Islet precursor cell (in vitro differentiated cells): ENCODE measurements at places on chromosomes 7 and 10.

DNA sequence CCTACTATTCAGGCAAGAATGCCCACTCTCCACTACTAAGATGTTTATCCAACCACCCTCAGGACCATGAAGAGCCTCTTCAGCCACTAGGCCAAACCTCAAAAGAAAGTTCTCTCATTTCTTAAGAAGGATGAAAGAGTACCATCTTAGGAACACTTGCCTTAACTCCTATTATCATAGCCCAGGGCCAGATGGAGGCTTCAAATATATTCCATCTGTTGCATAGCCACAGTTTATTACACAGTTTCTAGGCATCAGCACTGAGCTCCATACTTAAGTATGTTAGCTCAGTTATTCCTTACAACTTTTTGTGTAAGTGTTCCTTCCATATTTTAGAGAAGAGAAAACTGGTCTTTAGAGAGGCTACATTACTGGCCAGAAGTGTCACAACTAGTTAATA lies 37.4 kb upstream of the YAE1 start:
- no peak for DNase-seq

DNA sequence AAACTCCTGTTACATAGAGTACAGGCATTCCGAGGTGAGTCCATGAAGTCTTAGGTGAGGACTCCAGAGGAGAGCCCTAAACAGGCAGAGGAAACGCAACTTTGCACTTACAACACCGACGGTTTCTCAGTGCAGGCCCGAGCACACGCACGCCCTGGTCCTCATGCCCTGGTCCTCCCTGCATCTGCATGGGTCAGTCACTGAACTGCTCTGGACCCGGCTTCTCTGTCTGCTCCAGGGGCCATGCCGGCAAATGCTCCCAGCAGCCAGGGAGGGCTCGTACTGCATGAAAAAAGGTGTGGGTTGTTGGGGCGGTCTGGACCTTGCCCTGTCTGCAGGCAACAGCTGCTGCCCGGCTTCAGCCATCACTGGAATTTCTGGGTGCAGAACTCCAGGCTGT lies 317.3 kb upstream of the SHH start:
- no peak for DNase-seq

DNA sequence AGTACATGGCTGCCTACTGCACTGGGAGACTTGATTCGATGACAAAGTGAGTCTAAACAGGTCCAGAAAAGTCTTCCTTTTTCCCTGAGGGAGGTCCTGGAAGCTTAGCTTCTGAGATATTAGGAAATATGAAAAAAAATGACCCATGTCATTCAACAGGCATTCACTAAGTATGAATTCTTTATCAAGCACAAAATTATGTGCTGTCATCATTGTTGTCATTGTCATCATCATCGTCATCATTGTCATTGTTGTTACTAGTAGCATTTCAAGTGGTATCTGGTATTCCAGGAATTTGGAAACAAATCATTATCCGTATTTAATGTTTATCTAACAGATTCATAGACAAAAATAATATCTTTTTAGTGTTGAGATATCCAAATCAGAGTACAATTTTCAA lies 49.7 kb upstream of the HECTD2 start:
- no peak for DNase-seq

DNA sequence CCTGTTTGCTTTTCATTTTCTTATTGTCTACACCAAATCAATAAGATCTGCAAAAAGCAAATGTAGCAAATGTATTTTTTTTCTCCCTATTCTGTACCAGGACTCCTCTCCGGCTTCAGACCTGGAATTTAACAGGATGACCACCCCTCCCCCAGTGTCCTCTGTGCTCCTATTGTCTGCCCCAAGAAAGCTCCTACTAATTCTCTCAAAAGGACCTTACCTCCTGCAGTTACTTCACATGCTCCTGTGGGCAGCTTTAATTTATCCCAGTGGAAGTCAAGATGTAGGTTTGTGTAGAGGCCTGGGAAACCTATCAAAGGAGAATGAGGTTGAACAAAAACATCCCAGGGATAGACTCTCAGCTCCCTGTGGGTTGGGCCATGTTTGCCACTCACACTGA lies 31.3 kb downstream of the PLXNA4 start:
- DNase-seq: no peak

DNA sequence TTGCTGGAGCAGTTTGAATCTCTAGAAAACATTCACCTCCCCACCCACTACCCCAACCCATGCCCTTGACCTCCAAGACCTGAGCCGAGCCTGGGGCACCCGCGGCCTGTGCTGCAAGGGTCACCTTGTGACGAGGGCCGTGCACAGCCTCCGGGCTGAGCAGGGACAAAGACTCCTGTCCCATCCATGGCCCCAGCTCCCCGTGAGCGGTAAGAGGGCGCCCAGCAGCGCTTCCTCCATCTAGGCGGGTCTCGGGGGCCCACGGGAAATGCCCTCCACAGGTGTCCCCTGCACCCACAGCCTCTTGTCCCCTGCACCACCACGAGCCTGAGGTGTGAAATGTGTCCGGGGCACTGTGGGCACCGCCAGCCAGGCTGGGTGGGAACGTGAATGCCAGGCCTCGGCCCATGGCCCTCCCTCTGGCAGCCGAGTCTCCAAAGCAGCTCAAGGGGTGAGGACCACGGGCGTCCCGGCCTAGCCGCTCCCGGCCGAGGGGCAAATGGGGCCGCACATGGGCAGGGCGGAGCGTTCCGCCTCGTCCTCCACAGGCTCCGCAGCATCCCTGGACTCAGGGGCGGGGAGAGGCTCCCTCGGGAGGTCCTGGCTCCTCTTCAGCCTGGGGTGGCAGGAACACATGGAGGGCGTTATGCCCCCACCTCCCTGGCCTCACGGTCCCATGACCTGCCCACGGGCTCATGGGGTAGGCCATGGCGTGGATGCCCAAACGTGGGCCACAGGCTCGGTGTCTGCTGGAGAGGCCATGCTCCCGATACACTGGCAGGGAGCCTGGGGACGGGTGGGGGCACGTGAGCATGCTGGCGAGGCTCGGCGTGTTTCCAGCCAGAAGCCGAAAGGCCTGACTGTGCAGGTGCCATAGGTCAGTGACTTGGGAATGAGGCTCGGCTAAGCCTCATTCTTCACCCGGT lies 21.1 kb downstream of the DPYSL4 start:
- no peak for DNase-seq

- peak; percentile 41 for DNase-seq
Observed at GRCh38 chr7:2165610-2166594, 66.8 kb downstream of the MAD1L1 start.

- peak; percentile 58 for DNase-seq
Observed at GRCh38 chr10:50990568-50991455, 83.5 kb upstream of the PRKG1 start.

DNA sequence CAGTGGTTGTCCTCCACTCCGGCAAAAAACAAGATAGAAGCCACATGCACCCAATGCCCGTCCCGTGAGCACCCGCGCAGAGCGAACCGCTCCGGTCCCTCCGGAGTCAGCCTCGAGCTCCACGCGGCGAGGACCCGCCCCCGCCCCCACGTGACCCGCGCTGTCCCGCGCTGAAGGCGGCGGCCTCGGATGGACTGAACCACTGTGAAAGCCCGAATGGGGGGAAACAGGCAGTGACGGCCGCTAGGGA lies 766 bp upstream of the EIF3B start:
- DNase-seq: peak; percentile 93

DNA sequence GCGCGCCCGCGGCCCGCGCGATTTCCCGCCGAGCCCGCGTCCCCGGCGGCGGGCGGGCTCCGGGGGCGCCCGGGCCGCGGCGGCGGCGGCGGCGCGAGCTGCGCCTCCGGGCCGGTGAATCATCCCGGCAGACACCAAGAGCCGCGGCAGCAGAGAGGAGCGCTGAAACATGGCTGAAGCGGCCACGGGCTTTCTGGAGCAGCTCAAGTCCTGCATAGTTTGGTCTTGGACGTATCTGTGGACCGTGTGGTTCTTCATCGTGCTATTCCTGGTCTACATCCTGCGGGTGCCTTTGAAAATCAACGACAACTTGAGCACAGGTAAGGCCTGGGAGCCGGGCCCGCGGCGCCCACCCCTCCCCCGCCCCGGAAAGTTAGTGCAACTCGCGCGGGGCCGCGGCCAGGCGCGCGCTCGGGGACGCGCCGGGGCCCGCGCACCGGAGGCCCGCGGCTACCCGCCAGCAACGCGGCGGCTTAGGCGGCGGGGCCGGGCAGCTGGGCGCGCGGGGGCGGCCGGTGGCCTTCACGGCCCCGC lies at the start of gene ST7:
TSS of gene ST7 (plus strand) at position 130 of the 534 bp plus-strand sequence. CDS start at position 170, 40 bp downstream.
- DNase-seq: peak; percentile 82

GRCh38 chr10:50929670-50930069 lies 44.2 kb upstream of the A1CF start:
- DNase-seq: peak; percentile 77

- DNase-seq: peak; percentile 38
Observed at GRCh38 chr10:128877936-128878335, 589.1 kb upstream of the MGMT start.

DNA sequence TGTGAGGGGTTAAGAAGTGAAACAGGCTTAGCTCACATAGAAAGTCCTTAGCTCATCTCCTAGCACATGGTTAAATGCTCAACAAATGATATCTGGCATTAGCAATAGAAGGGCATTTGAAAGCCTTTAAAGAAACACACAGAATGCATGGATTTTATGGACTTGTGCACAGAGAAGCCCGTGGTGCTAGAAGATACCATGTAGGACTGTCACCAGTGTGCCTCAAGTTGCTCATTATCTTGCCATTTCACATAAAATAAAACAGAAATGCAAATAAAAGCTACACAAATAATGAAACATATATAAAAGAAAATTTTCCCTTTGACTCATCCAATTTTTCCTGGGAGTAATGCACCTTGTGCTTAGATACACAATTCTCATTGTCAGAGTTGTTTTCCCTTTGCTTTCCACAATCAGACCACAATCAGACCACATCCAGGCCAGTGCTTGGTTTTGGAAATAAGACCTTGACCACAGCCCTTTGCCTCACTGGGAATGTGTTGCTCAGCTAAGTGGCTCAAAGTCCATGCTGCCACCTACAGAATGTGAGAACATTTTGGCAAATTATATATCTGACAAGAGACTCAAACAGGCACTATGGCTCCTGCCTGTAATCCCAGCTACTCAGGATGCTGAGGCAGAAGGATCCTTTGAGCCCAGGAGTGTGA lies 9.5 kb upstream of the WDR11 start:
- DNase-seq: no peak

- no peak for DNase-seq
Observed at GRCh38 chr10:80894797-80895467, 357.2 kb downstream of the SH2D4B start.

DNA sequence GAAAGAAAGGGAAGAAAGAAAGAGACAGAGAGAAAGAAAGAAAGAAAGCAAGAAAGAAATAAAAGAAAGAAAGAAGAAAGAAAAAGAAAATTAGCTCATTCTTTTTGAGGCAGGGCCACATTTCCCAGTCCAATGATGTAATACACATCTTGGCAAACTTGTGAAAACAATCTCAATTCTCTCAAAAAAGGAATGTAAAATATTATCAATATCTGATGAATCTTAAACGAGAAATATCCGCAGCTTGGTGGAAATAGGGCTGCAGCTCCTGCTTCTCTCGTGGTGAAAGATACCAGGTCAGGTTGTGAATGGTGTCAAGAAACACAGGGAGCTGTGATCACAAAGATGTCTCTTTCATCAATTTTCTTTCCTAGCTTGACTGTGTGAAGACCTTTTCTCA lies 739.6 kb upstream of the NRP1 start:
- DNase-seq: no peak

DNA sequence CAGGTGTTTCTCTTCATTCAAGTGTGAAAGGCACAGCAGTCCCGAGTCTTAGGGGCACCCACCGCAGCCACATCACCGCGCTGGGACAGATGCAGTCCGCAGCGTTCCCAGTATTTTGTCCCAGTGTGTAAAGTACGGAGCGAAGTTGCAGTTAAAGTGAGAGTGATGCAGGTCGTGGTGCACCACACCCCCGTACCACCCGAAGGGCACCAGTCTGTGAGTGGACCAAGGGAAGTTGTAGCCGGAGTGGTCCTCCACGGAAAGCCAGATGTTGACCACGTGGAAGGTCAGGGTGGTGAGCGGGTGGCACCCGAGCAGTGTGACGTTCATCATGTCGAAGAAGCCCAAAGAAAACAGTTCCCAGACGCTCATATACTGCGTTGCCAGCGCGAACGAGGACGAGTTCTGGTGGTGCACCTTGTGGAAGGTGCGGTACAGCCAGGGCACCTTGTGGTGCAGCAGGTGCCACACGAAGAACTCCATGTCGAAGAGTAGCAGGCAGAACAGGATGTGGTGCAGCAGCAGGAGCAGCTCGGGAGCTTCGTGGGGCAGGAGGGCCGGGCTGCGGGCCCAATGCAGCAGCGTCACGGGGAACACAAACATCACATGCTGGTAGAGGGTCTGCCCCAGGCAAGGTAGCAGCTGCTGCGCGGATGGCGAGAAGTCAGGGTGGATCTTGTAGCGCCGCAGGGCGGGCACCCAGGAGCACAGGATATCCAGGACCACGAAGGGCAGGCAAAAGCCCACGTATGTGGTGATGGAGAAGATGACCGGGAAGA lies 526 bp downstream of the CH25H start:
- peak; percentile 64 for DNase-seq

DNA sequence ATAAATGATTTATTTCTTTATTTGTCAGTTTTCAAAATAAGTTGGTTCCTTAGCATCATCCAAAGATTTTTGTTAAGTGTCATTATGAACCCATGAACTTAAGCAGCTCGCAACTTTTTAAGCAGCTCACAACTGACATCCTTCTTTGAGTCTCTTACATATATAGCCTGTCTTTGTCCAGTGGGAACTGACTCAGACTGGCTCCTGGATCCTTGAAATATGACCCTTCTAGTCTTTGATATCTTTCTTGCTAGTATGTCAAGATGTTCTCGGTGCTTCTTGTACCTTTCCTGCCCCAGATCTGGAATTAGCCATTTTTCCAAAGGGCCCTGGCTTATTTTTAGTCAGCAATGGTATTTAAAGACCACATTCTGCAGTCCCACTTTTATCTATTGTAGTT lies 53.9 kb upstream of the ARID5B start:
- no peak for DNase-seq

- DNase-seq: no peak
Observed at GRCh38 chr10:95730233-95730632, 25.7 kb upstream of the ENTPD1 start.

DNA sequence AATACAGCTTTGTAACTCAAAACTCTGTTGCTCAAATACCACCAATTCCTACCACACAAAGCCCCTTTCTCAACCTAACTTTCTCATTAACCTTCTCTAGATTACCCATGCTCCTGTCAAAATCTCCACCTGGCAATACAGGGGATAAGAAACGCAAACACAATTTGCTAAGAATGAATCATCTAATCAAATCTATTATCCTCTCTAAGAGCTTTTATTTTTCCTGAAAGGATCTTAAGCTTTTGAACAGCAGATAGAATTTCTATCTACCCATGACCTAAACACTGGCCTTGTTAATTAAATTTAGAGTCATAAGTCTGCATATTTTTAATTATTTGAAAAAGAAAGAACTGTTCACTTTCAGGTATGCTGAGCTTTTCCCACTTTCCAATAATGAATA lies 98.3 kb downstream of the HBP1 start:
- DNase-seq: no peak

- peak; percentile 70 for DNase-seq
Observed at GRCh38 chr7:35849158-35849831, 48.4 kb downstream of the SEPTIN7 start.

DNA sequence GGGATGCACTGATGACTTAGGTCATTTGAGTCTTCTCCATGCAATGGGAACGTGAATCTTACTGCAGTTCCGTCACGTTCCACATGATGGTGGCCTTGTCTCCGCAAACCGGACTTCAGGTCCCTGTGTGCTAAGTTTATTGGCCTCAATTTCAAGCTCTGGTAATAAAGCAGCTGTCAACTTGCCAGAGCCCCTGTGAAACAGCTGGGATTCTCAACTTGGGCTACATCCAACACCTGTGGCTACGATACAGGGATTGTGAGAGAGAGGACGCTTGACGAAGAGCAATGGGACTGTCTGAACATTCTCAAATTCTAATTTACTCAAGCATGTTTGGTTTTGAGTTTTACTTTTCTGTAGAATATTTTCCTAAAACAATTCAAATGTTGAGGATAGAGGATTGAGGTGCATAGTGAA lies 174.2 kb downstream of the PTN start:
- peak; percentile 87 for DNase-seq
